ENCODE measurements at places on chromosomes 7 and 10. TPM values are rescaled to one million over a fixed set of nuclear protein-coding genes. Genes with fewer than 3 reads are reported as not detected.
A peak's percentile ranks its signal among the peaks of the same experiment; 100 is the strongest.

- H3K27ac ChIP-seq: no peak overlapping the region
- DNase-seq: no peak
- H3K4me1 ChIP-seq: peaks cover 34% of the 10 kb centered on the region
- no peaks in the 10 kb centered on the region for H3K36me3 ChIP-seq
- H3K27me3 ChIP-seq: no peaks in the 10 kb centered on the region
- no peak overlapping the region for H3K4me3 ChIP-seq
These were observed 95.5 kb downstream of the CELF2 start for GRCh38 chr10:11113156-11113555.

DNA sequence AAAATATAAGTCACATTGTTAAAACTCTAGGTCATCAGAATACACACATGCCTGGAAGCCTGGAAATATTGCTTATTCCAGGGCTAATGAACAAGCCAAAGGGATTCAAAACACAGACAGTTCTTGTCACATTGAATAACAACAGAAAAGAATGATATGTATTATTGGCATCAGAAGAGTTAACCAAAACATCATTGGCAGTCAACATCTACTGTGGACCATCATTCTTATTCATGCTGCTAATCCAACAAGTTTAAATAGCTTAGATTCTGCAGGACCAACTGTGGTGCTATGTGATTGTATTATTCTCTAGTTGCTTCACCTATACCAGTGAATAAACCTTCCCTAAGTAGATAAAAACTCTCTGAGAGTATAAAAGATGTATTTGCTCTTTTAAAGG is 198.3 kb downstream of the NEBL start:
- DNase-seq: no peak
- no peaks in the 10 kb centered on the region for H3K4me1 ChIP-seq
- no peak overlapping the region for H3K4me3 ChIP-seq
- H3K27ac ChIP-seq: no peak overlapping the region
- H3K36me3 ChIP-seq: no peaks in the 10 kb centered on the region
- H3K27me3 ChIP-seq: no peaks in the 10 kb centered on the region

DNA sequence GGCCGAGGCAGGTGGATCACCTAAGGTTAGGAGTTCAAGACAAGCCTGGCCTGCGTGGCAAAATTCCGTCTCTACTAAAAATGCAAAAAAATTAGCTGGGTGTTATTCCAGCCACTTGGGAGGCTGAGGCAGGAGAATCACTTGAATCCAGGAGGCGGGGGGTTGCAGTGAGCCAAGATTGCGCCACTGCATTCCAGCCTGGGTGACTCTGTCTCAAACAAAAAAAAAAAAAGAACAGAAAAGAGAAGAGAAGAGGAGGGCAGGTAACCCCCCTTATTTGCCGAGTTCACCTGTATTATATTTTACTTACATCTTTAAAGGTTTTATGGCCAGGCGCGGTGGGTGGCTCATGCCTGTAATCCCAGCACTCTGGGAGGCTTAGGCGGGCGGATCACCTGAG is 91.7 kb downstream of the RNF216 start:
- H3K4me3 ChIP-seq: no peak overlapping the region
- peaks cover 17% of the 10 kb centered on the region for H3K36me3 ChIP-seq
- no peak for DNase-seq
- H3K4me1 ChIP-seq: peaks cover 47% of the 10 kb centered on the region

DNA sequence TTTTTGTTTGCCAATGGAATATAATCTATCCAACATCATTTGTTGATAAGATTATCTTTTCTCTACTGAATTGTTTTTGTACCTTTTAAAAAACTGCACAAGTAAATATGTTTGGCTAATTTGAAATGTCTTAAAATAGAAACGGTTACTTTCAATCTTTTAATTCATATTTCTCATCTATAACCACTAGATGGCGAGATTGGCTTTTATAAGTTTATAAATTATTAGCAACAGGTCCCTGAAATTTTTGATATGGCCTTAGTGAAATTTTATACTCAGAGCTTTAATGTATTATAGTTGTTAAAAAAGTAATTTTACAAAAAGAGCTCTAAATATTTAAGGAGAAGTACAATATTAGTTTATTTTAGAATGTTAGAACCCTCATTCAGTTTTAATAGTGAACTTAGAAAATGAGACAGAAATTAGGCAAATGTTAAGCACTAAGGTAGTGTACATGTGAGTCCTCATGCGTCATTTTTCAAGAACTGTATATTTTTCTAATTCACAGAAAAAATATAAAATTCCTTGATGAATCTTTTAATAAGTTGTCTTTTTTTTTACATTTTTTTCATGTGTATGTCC is 592.5 kb downstream of the ARL4A start:
- no peaks in the 10 kb centered on the region for H3K27me3 ChIP-seq
- no peak for DNase-seq
- no peaks in the 10 kb centered on the region for H3K4me1 ChIP-seq
- H3K27ac ChIP-seq: no peak overlapping the region

DNA sequence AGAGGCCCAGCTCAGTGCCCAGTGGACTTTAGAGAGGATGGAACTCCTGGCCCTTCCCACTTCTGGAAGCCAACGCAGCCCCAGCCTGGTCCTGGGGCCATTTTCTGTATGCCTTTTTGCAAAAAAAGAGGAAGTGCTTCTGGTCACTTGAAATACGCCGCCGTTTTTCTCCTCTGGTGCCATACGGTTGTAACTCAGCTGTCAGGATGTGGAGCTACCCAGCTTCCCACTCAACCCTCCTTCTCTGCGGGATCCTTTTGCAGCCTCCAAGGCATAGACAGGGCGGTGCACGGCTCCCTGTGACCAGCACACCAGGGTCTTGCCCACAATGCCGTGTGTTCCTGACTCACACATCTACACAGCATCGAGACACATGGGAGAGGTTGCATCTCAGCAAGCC is 369.6 kb downstream of the TCERG1L start:
- no peaks in the 10 kb centered on the region for H3K4me1 ChIP-seq
- no peaks in the 10 kb centered on the region for H3K27me3 ChIP-seq
- no peak overlapping the region for H3K4me3 ChIP-seq
- no peak overlapping the region for H3K27ac ChIP-seq
- no peak for DNase-seq

DNA sequence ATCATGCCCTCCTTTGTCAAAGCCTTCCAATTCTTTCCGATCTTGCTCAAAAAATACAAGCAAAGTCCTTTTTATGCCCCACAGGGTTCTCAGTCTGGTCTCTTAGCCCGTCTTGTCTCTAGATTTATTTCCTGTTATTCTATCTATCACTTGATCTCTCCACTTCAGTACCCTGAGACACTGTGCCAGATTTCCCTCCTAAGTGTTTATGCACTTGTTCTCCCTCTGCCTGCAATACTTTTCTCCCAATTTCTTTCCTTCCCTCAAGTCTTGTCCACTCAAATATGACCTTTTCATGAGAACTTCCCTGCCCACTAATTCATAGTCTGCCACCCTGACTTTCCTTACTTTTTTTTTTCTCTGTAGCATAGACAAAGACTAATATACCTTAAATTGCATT is 141.4 kb downstream of the MBL2 start:
- DNase-seq: no peak
- no peak overlapping the region for H3K4me3 ChIP-seq
- no peak overlapping the region for H3K27ac ChIP-seq
- H3K27me3 ChIP-seq: no peaks in the 10 kb centered on the region
- H3K4me1 ChIP-seq: no peaks in the 10 kb centered on the region

DNA sequence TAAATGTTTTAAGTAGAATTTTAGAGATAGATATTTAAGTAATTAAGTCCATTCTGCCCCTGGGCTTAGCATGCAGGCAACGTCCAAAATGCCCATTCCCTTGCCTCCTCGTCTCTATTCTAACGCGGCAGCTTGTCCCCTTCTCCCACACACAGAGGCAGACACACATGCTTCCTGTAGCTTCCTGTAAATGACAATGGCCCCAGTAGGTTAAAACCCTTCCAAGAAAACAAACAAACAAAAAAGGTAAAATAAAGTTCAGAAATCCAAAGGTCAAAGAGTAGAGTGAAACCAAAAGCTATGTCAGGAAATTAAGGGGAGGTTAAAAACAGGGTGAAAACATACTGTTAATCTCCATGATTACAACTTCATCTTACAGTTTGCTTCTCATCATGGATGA is 857.6 kb downstream of the GATA3 start:
- DNase-seq: no peak
- no peak overlapping the region for H3K4me3 ChIP-seq
- H3K36me3 ChIP-seq: no peaks in the 10 kb centered on the region
- no peaks in the 10 kb centered on the region for H3K4me1 ChIP-seq

GRCh38 chr10:2950546-2950945 is 116.8 kb upstream of the PFKP start:
- H3K36me3 ChIP-seq: no peaks in the 10 kb centered on the region
- H3K27ac ChIP-seq: no peak overlapping the region
- H3K27me3 ChIP-seq: peaks cover 25% of the 10 kb centered on the region
- DNase-seq: no peak
- no peaks in the 10 kb centered on the region for H3K4me1 ChIP-seq
- H3K4me3 ChIP-seq: no peak overlapping the region

GRCh38 chr10:26408858-26409494 is 29.2 kb upstream of the APBB1IP start:
- H3K4me1 ChIP-seq: no peaks in the 10 kb centered on the region
- no peaks in the 10 kb centered on the region for H3K36me3 ChIP-seq
- H3K27me3 ChIP-seq: no peaks in the 10 kb centered on the region
- H3K4me3 ChIP-seq: no peak overlapping the region
- no peak for DNase-seq

GRCh38 chr10:115278294-115278693 is 185.1 kb downstream of the ATRNL1 start:
- no peaks in the 10 kb centered on the region for H3K4me1 ChIP-seq
- no peak for DNase-seq
- H3K27ac ChIP-seq: no peak overlapping the region
- no peaks in the 10 kb centered on the region for H3K36me3 ChIP-seq
- H3K27me3 ChIP-seq: no peaks in the 10 kb centered on the region

GRCh38 chr10:19974554-19974953 is 158.3 kb downstream of the PLXDC2 start:
- no peaks in the 10 kb centered on the region for H3K36me3 ChIP-seq
- no peaks in the 10 kb centered on the region for H3K27me3 ChIP-seq
- no peaks in the 10 kb centered on the region for H3K4me1 ChIP-seq
- no peak overlapping the region for H3K4me3 ChIP-seq
- H3K27ac ChIP-seq: no peak overlapping the region

DNA sequence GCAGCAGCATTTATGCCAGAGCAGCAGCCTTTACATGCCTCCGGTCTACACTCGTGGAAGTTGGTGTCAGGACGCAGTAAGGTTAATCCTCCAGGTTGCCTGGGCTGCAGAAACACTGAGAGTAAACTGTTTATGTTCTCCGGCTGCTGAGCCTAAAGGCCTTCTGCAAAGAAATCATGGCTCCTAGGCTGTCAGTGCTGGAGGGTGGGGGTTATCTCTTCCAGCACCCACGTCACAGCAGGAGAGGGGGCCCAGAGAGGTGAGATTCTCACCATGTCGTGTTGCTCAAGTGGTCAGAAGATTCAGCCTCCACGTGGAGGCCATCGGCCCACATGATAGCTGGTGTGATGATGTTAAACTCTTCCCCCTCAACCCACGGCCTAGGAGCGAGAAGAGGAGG is 41.2 kb downstream of the COL13A1 start:
- H3K4me3 ChIP-seq: no peak overlapping the region
- no peaks in the 10 kb centered on the region for H3K36me3 ChIP-seq
- DNase-seq: no peak
- peaks cover 39% of the 10 kb centered on the region for H3K4me1 ChIP-seq
- no peak overlapping the region for H3K27ac ChIP-seq

DNA sequence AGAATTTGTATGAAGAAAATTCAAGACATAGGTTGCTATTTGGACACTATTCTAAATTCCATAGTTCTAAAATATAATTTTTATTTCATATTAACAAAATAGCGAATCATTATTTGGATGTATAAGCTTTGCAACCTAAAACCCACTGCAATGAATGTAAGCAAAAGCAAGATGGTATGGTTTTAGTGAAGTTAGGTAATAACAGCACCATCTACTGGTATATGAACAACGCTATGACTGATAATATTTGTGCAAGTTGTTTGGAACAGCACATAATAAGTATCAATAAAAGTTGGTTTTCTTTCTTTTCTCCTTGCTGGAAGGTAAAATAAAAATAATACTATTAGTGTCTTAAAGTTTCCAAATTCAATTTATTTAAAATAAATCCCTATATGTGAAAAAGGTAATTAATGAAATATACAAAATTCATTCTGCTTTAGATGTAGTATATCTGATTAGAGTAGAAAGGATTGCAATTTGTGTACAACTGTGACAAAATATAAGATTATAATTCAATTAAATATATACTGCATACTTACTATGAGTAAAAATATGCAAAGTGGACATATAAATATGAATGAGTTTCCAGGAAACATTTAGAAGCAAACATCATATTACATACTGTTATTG is 79.0 kb upstream of the LSM8 start:
- no peak for DNase-seq
- H3K27ac ChIP-seq: no peak overlapping the region
- no peaks in the 10 kb centered on the region for H3K27me3 ChIP-seq
- no peak overlapping the region for H3K4me3 ChIP-seq

DNA sequence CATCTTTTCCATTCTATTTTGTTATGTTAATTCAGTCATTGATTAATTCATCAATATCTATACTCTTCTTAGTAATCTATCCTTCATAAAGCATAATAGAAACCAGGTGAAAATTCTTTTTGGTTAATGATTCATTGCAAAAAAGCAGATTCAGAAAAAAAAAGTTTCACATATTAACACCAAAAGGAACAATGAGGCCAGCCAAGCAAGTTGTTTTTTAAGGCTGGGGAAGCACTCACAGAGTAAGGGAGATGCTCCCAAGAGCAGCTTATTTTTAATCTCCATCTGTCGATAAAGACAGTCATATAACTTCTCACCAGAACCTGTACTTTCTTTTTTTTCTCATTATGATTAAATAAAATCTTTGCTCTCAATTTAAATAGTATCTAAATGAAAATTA is 95.8 kb downstream of the CACNA2D1 start:
- peaks cover 10% of the 10 kb centered on the region for H3K4me1 ChIP-seq
- H3K27me3 ChIP-seq: no peaks in the 10 kb centered on the region
- H3K27ac ChIP-seq: peak overlapping the region; percentile 2
- H3K4me3 ChIP-seq: no peak overlapping the region

DNA sequence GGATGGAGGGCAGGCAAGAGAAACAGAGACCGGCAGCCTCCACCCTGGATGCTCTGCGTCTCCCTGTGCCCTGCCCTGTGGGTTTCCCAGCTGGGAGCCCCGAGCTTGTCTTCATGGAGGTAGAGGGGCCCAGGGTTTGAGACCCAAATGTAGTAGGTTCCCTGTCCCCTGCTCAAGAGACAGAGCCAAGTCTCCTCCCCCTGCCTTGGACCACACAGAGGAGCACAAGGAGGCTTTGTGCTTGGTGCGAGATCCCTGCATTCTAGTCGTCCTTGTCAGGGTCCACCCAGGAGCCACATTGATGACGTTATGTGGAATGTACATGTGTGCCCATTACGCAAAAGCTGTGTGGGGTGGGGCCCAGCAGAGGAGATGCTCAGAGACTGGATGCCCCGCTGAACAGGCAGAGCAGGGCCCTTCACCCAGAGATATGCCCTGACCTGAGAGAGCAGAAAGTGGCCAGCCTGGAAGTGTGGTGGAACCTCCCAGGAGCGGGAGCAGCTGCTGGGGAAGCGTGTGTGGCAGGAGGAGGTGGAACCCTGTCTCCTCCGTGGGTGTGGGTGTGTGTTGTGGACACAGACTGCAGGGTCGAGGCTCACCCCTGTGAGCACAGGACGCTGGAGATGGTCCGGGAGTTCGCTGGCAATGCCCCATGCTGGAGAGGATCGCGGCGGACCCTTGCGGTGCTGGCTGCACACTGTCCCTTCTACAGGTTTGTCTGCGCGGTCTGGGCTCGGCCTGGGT is 39.3 kb downstream of the VWA2 start:
- H3K4me1 ChIP-seq: no peaks in the 10 kb centered on the region
- H3K4me3 ChIP-seq: no peak overlapping the region
- no peak for DNase-seq
- H3K36me3 ChIP-seq: no peaks in the 10 kb centered on the region
- H3K27me3 ChIP-seq: no peaks in the 10 kb centered on the region

LIPJ gene
- total RNA-seq: 0.27 TPM

WNT8B gene
- total RNA-seq: not detected

SP8 gene
- total RNA-seq: not detected

All from psoas muscle (tissue), 8 donors.